ENCODE measurements at places on chromosomes 5 and 9. TPM values are rescaled to one million over a fixed set of nuclear protein-coding genes. Genes with fewer than 3 reads are reported as not detected.
A peak's percentile ranks its signal among the peaks of the same experiment; 100 is the strongest.

DNA sequence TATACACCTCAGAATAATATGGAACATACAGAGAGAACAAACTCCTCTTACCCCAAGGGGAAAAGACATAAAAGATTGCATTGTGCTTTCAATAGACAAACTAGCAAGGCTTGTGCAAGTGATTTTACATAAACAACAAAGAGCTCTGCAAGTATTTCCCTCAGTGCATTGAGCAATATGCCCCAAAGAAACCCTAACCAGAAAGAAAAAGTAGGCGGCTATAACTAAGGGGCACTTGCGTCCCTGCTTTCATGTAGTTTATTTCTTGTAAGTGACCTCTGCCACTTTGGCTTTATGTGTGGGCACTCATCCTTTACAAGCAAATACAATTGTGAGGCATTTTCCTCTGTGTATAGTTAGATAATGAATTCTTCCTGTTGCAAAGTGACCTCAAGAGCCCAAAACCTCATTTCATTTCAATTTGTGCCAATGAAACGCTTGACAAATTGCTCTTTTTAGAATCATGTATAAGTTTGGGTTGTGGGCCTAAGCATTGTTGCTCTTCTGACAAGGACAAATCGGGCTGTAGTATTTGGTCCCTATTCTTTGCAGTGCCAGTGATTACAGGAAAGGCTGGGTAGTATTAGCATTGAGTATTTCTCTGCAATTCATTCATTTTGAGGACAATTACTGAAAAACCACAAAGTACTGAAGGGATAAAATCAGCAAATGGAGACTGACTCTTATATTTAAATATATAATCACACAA is 282.2 kb downstream of the DTWD2 start:
- no peak for DNase-seq

DNA sequence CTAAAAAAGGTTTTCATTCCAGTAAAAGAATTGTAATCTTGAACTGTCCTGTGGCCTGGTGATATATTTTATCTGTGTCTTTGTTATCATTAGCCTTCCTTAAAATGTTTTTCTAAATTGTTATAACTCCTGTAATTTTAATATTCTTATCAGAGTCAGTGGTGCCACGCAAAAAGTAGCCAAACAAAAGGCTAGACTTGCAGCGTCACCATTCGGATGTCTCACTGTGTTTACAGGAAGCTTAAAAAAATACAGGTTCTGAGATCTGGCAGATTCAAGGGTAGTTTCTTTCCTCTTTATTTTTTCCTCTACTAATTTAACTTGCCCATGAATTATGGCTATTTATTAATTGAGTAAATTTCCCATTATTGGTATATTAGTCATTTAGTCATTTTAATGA is 362.3 kb downstream of the MAT2B start:
- no peak for DNase-seq

GRCh38 chr9:123346026-123346425 is 10.0 kb upstream of the CRB2 start:
- DNase-seq = no peak

DNA sequence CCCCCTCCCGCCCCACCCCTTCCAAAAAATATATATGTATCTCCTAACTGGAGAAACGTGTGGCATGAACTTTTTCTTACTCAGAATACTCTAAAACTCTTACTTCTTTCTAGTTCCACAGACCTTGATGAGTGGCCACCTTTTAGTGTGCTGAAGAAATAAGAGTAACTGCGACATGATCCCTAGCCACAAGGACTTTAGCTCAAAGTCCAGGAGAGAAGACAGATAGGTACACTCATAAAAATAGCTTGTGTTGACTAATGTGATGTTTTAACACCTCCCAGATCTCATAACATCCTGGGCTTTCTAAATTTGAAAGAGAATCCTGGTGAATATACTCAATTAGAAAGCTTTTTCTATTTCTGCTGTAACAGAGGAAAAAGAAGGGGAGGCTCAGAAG is 1005.0 kb upstream of the DMAC1 start:
- no peak for DNase-seq

DNA sequence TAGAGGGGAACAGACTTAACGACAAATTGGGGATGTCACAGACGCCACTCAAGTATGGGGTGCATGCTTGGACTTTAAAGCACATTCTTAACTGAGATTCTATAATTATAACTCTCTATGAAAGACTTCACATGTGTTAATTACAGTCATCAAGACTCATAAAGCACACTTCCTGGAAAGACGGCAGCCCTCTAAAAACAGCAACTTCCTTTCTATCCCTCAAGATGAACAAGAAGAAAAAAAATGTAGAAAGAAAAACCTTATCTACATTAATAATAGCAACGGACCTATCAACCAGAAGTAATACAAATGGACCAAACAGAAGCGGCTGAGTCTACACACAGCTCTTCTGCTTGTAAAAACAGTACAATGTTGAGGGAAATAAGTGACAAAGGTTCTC is 21.2 kb downstream of the GNAQ start:
- DNase-seq = no peak

- no peak for DNase-seq
These were observed 170.3 kb upstream of the FTMT start for GRCh38 chr5:121681229-121681855.

DNA sequence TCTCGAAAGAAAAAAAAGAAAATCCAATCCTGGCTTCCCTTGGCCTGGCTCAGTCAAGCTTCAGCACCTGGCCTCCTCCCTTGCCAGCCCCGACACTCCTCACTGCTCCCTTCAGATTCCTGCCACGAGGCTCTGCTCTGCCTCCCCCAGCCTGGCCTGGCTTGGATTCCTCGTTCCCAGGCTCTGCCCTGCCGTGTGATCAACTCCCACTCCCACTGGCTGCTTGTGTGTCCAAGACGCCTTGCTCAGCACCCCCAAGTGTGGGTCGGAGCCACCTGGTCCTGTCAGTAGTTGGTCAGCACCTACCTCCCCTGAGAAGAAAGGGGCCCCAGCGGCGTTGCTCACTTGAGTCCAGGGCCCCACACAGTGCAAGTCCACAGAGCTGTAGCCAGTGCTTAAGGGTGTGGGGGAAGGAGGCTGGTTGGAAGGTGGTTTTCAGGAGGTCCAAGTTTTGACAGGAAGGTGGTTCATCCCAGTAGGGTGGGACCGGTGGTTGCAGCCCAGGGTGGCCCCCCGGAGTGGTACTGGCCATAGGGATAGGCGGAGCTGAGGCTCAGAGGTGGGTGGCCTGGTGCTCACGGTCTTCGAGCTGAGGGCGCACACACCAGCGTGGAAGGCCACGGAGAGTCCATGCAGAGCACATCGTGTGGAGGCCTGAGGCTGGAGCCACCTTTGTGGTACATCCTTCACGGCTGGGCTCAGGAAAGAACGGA is 46.4 kb downstream of the JADE2 start:
- no peak for DNase-seq

DNA sequence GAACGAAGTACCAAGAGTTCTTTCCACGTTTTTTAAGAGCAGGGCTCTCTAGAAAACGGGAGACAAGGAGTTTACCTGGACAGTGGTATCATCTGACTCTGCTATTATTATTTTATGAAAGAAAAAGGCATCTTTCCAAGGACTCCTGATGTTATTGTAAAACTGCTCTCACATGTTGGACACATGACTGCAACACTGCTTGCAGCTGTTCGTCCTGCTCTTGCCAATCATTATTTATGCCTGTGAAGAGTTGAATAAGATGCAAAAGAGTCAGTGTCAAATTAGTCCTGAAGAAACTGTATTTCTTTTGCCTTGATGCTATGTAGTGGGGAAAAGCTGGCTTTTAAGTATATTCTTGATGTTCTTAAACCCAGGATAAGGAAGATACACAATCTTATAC is 284.5 kb upstream of the PTGER4 start:
- no peak for DNase-seq

DNA sequence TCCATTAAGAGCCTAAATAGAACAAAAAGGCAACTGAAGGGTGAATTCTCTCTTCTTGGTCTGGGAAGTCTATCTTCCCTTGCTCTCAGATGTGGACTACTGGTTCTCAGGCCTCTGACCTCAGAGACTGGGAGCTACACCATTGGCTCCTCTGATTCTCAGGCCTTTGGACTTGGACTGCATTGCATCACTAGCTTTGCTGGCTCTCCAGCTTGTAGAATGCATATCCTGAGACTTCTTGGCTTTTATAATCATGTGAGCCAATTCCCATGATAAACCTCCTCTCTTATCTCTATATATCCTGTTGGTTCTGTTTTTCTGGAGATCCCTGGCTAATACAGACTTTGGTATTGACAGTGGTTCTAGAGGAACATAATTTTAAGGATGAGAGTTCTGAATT is 89.8 kb downstream of the PSAT1 start:
- DNase-seq = no peak

DNA sequence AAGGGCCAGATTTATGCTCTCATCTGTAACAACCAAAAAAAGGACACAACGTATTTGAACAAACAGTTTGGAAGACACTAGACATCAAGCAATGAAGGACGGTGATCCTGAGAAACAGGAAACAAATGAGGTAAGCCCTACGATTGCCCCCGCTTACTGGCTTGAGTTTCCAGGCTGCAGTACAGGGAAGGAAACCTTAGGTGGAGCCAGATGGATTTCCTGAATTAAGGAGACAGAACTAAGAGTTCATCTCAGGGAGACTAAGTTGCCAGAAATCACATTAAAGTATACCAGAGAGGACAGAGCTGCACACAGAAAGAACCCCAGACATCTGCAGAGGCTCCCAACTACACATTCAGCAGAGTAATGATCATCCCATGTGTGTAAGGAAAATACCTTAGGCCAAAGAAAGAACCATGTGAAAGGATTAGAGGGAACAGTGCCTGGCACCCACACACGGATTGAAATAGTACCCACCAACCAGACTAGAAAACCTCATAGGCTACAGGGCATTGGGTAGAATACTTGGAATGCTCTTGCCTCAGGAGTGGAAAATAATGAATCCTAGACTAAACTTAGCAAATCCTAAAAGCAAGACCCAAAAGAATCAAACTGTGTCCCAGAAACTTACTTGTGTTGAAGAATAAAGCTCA is 99.3 kb upstream of the NIPBL start:
- peak; percentile 32 for DNase-seq

DNA sequence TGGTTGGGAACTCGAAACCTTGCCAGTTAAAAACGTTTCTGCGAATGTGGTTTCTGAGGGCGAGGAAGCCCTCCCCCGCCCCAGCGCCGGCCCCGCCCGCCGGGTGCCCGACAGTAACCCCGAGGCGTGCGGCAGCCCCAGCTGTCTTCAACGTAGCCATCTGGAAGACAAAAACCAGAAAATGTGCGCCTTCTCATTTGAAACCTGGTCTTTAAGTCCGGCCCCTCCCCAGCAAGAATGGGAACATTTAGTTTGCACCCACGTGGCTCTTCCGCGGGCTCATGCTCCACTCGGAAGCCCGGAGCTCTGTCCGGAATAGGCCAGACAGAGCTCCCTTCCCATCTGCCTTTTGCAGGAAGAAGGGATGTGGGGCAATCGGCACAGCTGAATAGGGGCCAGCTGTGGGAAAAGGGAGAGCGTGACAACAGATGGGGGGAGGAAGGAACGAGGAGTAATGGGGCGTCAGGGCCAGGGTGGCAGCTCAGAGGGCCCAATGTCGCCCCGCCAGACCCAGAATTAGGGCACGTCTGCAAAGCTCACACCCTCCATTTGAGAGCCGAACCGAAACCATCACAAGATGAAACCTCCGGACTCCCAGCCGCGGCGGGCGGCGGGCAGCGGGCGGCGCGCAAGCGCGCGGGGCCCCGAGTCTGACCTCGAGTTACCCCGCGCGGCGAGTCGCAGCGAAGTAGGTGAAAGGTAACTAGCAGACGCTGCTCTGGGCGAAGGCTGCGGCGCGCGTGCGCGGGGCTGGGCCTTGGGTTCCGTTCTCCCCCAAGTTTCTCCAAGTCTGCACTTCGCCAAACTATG is 63.4 kb upstream of the ABCA1 start:
- DNase-seq = peak; percentile 91

- no peak for DNase-seq
These were observed 576.9 kb downstream of the EBF1 start for GRCh38 chr5:158522776-158523175.

DNA sequence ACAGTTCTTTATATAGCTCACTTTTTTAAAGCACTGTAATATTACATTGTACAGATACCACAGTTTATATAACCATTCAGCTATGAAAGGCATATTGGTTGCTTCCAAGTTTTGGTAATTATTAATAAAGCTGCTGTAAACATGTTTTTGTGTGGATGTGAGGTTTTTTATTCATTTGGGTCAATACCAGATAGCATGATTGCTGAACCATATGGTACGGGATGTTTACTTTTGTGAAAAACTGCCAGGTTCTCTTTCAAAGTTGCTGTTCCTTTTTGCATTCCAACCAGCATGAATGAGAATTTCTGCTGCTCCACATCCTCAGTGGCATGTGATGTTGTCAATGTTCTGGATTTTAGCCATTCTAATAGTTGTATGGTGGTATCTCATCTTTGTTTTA is 439.6 kb upstream of the NMUR2 start:
- DNase-seq = no peak

DNA sequence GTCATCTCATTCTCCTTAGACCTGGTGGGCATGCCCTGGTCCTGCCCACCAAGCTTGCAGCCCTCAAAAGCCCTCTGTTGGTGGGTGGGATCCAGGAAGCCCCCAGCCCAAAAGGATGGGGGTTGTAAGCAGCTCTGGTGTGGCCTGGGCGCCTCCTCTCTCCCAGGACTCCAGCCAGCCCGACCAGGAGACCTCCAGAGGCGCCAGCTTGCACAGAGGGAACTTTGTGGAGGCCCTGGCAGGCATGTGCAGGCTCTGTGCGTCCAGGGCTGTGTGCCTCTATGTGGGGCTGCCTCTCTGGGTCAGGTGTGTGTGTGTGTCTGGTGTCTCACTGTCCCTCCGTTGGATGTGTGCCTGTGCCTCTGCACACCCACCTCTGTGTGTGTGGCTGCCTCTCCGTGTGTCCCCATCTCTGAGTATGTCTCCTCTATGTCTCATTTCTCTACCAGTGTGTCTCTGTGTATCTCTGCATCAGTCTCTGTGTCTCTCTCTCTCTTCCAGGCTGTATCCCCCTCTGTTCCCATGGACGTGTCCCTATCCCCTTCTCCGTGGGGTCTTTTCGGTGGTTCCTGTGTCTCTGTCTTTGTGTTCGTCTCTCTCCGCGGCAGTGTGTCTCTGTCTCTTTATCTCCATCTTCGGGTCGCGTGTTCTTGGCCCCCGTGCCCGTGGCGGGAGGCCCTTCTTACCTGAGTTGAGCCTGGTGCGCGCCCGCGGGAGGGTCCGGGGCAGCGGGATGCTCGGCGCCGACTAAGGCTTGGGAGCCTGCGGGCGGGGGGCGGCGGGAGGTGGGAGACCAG is 501 bp downstream of the ENHO start:
- no peak for DNase-seq

Gene SNCAIP
- 46.9 TPM for polyA plus RNA-seq

Gene LYRM7
- polyA plus RNA-seq = 9.0 TPM

Gene COL5A1
- 54.6 TPM for polyA plus RNA-seq

Gene ECSCR
- polyA plus RNA-seq = 32.8 TPM

Gene WNT8A
- not detected for polyA plus RNA-seq

Gene PRLR
- 1.8 TPM for polyA plus RNA-seq

Gene KLHL9
- polyA plus RNA-seq = 22.6 TPM

Gene CATSPER3
- 0.57 TPM for polyA plus RNA-seq

All from ovary (tissue), 10 donors.